ENCODE measurements at places on chromosomes 7 and 10.

DNA sequence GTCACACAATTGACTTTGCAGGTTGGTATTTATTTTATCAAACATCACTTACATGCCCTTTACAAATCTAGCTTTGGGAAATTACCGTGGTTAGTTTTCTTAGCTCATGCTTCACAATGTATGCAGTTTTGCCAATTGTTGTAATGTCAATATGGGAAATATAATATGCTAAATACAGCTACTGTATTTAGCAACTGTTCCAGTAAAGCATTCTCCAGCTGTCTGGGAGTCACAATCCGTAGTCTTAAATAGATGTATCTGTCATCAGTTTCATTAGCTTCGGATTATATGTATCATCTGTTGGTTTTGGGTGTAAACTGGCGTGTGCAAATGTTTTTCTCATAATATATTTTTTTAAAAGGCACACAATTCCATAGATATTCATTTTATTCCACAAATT is 19.4 kb upstream of the AHR start:
- no peak for DNase-seq

- no peak for DNase-seq
Observed at GRCh38 chr7:78139335-78139734, 340.8 kb downstream of the PHTF2 start.

- DNase-seq, result no peak
Observed at GRCh38 chr10:7354330-7355047, 56.3 kb downstream of the SFMBT2 start.

- no peak for DNase-seq
Observed at GRCh38 chr7:27183682-27184336, 1.2 kb downstream of the HOXA11 start.

GRCh38 chr7:155506854-155507337 is 39.5 kb downstream of the CNPY1 start:
- no peak for DNase-seq

- no peak for DNase-seq
Observed at GRCh38 chr7:106720641-106721040, 59.7 kb upstream of the CCDC71L start.

DNA sequence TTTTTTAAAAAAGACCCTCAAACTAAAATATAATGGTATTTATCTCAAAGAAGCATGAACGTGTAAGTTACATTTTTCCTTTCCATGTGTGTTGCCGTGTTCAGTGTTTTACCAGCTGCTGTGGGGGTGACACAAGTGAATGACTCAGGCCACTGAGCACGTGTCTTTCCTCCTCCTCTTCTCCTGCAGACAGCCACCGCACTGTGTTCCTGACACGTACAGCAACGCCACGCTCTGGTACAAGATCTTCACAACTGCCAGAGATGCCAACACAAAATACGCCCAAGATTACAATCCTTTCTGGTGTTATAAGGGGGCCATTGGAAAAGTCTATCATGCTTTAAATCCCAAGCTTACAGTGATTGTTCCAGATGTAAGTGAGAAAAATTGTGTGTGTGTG is 29.7 kb downstream of the TMEM248 start:
- DNase-seq, result peak; percentile 80

DNA sequence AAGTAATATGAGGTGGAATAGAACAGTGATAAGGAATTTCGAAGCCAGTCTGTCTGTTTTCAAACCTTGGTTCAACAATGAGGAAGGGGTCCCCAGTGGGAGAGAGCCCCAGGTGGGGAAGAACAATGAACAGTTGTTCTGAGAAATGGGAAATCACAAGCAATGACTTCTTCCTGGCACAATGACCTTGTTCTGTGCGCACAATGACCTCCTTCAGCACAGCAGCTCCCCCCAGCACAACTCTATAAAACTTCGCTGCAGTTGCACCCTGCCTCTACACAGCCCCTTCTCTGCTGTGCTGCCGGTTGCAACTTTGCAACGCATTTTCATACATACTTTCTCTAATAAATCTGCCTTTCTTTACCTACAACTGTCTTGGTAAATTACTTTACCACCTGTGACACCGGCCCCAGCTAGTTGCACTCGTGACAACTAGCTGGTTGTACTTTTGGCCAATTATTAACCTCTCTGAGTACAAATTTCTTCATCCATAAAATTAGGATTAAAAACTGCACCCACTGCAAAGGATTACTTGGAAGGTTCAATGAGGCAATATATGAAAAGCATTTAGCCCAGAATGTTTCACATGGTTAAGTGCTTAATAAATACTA is 40.5 kb downstream of the ASB4 start:
- peak; percentile 75 for DNase-seq

GRCh38 chr7:25031007-25031406 is 51.0 kb upstream of the OSBPL3 start:
- no peak for DNase-seq

- peak; percentile 85 for DNase-seq
Observed at GRCh38 chr10:3107426-3107961, 40.1 kb downstream of the PFKP start.

DNA sequence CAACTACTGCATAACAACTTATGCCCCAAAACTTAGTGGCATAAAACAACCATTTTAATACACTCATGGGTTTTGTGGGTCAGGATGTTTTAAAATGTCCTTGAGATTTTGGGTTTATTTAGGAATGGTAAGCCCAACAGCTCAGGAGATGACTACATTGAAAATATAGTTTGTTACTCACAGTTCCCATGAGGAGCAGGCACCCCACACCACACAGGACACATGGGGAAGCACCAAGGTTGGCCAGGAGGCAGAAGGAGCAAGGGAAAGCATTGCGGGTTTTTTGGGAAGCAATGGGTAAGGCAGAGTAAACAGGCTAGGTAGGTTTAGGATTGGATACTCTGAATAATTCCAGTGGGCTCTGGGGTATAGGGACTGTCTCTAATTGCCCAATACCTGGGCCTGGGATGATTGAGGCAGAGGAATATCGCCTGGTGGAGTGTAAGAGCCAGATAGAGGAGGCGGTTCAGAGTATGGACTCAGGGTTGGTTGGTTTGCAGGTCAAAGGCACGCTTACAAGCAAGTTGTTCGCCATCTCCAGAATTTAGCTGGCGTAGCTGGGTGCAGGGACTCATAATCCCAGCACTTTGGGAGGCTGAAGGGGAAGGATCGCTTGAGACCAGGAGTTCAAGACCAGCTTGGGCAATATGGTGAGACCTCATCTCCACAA is 10.0 kb upstream of the MARVELD1 start:
- no peak for DNase-seq

DNA sequence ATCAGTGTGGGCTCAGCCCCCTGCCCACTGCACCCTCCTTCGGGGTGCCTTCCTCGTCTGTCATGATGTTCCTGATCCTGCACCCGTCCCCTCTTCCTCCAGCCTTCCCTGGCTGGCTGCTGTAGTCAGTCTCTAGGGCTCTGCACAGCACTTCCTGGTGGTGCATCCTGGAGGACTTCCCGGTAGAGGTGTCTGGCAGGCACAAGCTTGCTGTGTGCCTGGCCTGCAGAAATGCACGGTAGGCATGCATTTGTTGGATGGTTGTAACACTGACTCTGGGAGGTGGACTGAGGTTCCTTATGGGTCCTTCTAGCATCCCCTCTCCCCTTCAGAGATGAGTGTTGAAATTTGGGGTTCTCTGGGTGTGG is 92.8 kb downstream of the BMS1 start:
- no peak for DNase-seq

GRCh38 chr7:95986178-95986764 is 213.9 kb downstream of the DYNC1I1 start:
- DNase-seq, result no peak

GRCh38 chr7:101386558-101387231 is 24.0 kb downstream of the COL26A1 start:
- DNase-seq, result no peak

DNA sequence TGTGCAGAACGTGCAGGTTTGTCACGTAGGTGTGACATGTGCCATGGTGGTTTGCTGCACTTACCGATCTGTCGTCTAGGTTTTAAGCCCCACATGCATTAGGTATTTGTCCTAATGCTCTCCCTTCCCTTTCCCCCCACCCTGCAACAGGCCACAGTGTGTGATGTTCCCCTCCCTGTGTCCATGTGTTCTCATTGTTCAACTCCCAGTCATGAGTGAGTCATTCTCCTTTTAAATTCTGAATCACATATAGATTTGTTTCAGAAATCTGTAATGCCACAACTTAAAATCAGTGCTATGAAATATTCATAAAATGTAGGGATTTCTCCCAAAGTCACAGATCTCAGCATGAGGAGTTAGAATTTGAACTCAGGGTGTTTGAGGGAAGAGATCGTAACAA is 552.5 kb upstream of the MBL2 start:
- no peak for DNase-seq

- DNase-seq, result no peak
Observed at GRCh38 chr7:70505886-70506285, 626.1 kb upstream of the GALNT17 start.

- DNase-seq, result no peak
Observed at GRCh38 chr10:79405221-79405994, 40.0 kb downstream of the ZCCHC24 start.

GRCh38 chr7:100604976-100605911 is 3.1 kb downstream of the PCOLCE start:
- DNase-seq, result no peak

DNA sequence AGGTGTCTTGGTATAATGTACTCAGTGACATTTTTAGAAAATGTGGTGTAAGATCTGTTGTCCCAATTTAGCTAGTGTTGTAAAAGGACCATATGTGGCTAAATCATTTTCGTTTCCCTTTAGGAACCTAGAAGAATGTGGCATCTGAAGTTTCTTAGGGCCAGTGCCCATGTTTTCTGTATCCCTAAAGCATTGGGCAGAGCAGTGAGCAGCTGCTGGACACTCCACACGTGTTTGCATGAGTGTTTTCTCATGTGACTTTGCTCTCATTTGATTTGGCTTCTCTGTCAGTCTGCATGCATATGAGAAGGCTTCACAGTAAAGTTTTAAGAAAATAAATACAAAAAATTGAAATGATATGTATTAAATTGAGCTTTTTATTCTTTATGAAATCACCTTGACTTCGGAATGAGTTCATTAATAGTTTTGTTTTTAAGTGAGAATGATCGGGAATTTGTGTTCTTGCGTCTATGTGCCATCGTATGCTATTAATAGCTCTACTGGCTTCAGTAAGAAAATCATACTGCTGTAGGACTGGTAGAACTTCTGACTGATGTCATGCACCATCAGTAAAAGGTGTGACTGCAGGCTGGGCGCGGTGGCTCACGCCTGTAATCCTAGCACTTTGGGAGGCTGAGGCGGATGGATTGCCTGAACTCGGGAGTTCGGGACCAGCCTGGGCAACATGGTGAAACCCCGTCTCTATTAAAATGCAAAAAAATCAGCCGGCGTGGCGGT is 61.3 kb downstream of the RBM33 start:
- no peak for DNase-seq

DNA sequence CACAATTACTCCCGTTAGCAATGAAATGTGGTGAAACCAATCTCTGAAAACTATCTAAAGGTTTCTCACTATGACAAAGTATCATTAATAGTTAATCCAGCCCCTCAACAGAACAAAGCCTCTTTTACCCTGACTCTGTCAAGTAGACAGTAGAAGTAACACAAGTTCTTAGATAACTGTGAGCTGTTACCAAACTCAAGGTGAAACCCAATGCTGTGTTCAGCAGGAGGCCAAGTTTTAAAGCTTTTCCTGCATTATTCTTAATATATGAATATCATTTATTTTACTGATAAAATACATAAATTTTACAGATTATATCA is 109.1 kb downstream of the SRPK2 start:
- no peak for DNase-seq

DNA sequence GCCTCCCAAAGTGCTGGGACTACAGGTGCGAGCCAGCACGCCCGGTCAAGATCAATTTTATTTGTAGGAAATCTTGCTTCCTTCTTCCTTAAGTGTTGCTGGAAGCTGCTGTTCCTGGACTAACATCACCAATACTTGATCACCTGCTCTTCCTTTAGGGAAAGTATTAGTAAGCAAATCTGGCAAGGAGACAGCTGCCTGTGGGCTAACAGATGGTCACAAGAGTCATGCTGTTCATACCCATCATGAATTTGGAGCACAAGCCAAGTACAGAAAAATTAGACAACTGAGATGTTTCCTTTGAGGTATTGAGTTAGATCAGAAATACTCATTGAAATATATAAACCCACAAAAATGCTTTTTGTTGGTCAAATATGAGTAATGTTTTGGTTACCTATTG is 27.9 kb downstream of the BAIAP2L1 start:
- no peak for DNase-seq

GRCh38 chr7:106655703-106656498 is 5.1 kb downstream of the CCDC71L start:
- DNase-seq, result no peak

DNA sequence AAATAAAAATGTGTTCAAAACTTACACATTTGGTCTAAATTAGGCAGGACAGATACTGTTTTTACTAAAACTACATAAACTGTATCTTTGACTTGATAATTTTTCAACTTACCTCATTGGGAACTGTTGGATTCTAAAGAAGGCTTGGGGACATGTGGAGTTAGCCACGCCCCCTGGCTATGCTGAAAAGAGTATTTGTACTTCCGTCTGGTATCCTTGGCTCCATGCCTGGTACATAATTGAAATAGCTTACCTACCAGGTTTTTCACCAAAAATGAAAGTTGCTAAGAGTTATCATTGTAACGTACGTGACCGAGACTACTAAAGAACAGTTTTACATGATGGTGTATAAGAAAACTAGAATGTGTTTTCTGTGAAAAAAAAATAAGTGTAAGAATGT is 604.8 kb upstream of the IGFBP3 start:
- no peak for DNase-seq

DNA sequence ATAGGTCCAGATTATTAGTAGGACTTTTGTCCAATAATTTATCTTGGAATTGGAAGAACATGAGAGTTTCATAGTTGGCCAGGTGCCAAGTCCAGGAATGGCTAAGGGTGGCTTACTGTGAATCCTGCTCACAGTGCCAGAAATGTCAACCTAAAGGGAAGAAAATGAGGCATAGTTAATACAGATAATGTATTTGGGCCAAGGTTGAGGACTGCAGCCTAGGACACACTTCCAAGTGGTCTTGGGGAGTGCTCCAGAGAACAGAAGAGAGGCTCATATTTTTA is 78.2 kb downstream of the MAPK8 start:
- DNase-seq, result no peak

GRCh38 chr7:82410461-82410860 is 33.1 kb downstream of the CACNA2D1 start:
- DNase-seq, result peak; percentile 81

- no peak for DNase-seq
Observed at GRCh38 chr10:67669978-67670377, 26.0 kb downstream of the CTNNA3 start.
